NCI-H446 (cell line): ENCODE measurements at places on chromosomes 5 and 9.
A peak's percentile ranks its signal among the peaks of the same experiment; 100 is the strongest.

GRCh38 chr9:38023661-38024035, 45.4 kb downstream of the SHB start:
- DNase-seq, result no peak

DNA sequence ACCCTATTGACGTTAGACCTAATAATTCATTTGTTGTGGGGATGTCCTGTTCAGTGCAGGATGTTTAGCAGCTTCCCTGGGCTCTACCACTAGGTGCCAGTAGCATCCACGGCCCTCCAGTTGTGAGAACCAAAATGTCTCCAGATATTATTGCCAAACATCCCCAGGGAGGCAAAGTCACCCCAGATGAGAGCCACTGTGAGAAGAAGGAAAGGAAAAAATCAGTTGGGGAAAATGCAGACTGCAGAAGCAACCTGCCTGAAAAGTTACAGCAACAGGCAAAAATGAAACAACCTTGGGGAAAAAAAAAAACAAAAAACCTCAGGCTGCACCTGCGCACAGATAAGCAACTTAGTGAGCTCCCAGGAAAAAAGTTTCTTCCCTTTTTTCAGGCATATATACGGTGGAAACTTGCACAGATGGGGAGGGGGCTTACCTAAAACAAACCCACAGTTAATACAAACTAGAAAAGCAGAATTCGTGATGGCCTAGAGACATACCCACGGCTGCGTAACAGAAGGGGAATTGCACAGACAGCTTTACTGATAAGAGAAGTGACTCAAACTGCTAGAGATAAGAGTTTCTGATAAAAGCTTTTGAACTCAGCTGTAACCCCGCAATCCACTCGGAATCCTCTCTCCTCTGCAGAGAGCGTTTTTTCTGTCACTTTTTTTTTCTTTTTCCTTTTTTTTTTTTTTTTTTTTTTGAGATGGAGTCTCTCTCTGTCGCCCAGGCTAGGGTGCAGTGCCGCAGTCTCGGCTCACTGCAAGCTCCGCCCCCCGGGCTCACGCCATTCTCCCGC, 29.8 kb upstream of the FBP1 start:
- DNase-seq, result peak; percentile 2

- DNase-seq, result no peak
Observed at GRCh38 chr5:151902215-151902614, 22.4 kb downstream of the GLRA1 start.

DNA sequence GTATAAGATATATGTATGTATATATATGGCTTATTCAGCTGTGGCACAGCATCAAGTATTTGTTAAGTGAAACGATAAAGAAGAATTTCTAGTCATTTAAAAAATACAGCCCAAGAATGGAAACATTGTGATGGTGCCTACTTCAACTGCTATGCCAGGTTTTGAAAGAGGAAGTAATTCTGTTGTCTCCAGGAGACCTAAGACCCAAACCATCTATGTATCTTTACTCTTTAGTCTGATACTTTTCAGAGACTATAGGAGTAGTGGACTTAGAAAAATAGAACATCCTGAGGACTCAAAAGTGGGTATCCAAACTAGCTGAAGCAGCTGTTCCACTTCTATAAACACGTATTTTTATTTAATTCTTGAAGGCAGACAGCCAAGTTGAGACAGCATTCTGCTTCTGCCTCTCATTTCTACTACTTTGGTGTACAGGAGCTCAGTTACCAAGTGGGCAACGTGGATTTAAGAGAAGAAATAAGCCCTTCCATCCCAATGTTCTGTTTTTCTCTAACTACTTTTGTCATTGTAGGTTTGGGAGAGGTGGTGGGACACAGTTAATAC, 110.7 kb downstream of the RPS23 start:
- no peak for DNase-seq

DNA sequence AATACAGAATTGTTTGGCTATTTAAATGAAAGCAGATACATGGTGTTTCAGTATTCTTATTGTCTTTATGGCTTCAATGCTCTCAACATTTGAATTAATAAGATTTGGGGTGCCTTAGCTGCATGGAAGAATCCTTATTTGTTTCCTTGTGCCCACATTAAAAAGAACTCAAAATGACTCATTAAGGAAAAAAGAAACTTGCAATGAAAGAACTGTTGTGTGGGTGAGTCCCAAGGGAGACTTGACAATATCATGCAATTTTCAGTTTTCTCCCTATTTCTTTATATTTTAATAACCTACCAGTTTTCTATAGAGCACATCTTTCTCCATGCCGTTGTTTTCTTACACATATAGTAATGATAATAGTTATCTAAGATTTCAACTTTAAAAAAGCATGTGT, 404.0 kb downstream of the PDE4D start:
- DNase-seq, result no peak

GRCh38 chr5:158820891-158821290, 278.8 kb downstream of the EBF1 start:
- DNase-seq, result no peak

GRCh38 chr5:151448038-151448985, 909 bp downstream of the SLC36A1 start:
- DNase-seq, result no peak

GRCh38 chr9:133401588-133401987, 16.2 kb downstream of the REXO4 start:
- DNase-seq, result no peak

GRCh38 chr5:62477801-62478200, 65.2 kb downstream of the IPO11 start:
- no peak for DNase-seq

DNA sequence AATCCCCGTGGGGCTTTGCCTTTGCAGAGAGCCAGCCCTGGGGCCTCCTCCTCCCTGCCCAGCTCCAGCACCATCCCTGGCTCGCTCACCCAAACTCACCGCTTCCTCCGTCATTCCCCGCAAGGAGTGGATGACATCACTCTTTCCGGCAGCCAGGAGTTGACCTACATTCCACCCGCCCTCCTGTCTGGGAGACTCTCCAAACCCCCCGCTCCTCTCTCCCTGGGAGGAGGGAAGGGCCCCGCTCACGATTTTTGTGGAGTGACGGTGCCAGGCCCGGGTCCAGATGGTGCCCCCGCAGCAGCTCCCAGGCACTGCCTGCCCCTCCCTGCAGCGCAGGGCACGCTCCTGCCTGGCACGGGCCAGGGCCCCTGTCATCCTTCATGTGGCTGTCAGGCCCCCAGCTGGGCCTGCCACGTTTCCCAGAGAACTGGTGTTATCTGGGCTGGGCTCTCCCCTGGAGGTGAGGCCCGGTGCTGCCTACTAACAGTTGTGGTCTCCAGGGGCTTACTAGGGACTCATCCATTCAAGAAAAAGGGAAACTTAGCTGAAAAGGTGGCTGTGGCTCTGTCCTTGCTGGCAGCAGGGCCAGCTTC, 52.3 kb downstream of the NTNG2 start:
- peak; percentile 89 for DNase-seq

DNA sequence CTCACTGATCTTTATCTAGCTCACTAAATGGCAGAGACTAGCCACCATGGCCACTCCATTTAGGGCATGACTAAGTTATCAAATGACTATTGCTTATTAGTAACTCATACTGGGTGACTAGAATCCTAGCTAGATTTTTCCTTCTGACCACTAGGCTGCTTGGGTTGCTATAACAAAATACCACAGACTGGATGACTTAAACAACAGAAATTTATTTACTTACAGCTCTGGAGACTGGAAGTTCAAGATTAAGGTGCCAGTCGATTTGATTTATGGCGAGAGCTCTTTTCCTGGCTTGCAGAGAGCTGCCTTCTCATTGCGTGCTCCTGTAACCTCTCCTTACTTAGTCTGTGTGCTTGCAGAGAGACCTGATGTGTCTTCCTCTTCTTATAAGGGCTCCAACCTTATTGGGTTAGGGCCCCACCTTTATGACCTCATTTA, 55.0 kb upstream of the APC start:
- DNase-seq, result no peak

DNA sequence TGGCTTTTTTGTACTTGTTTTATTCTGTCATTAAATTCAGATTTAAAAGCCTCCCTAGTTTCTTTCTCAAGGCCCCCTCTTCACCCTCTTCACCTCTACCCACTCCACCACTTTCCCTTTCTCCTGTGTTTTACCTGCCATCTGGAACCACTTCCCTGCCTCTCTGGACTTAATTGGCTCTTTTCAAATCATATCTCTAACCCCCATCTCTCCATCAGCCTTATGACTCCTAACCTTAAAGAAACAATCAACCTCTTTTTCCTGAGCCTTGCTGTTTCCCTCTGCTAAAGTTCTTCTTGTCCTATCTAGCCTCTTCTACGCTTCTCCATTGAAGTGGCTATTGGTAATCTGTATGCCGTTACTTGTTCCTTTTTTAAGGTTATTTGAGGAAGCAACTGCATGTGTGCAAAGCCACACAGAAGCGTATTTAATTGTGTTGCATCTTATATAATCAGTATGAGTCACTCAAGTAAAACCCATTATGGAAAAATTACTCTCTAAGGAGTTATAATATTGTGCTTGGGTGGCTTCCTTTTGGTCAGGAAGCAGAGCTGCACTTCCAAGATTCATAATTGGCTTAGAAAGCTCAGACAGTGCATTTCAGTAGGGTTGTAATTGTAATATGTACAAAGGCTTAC, 653.6 kb upstream of the ITGA1 start:
- no peak for DNase-seq

GRCh38 chr9:95595721-95596295, 79.0 kb upstream of the PTCH1 start:
- no peak for DNase-seq

- no peak for DNase-seq
Observed at GRCh38 chr9:90827181-90827871, 25.7 kb downstream of the SYK start.

- peak; percentile 94 for DNase-seq
Observed at GRCh38 chr5:125412561-125413495, 666.4 kb upstream of the ZNF608 start.

GRCh38 chr9:135198586-135199285, 111.3 kb downstream of the OLFM1 start:
- DNase-seq, result no peak

- no peak for DNase-seq
Observed at GRCh38 chr5:65104831-65105230, 336.1 kb downstream of the CWC27 start.
